ENCODE measurements at places on chromosomes 7 and 10. TPM values are rescaled to one million over a fixed set of nuclear protein-coding genes. Genes with fewer than 3 reads are reported as not detected.
A peak's percentile ranks its signal among the peaks of the same experiment; 100 is the strongest.

DNA sequence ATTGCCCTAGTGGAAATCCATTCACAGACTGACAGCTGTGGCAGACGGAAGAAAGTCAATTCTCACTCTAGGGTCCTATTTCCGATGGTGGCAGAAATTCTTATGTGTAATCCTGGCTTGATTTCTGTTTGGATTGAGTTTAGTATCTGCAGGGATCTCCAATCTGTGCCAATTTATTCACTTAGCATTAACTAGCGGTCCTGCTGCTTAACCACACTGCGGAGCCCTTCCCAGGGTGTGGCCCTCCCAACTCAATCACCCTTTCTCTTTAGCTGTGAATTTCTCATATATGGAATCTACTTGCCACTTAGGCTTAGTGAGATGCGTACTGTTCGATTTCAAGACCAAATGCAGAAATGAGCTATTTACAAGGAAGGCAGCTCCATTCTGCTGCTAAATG lies 215.7 kb downstream of the SFMBT2 start:
- DNase-seq: no peak
- H3K4me1 ChIP-seq: peaks cover 53% of the 10 kb centered on the region
- peak overlapping the region; percentile 99 for H3K27ac ChIP-seq
- H3K36me3 ChIP-seq: peaks cover 78% of the 10 kb centered on the region

MUC3A gene
- not detected for total RNA-seq

GRCh38 chr7:107254398-107254985 lies 85.7 kb downstream of the HBP1 start:
- DNase-seq: no peak
- H3K27ac ChIP-seq: no peak overlapping the region
- H3K27me3 ChIP-seq: no peaks in the 10 kb centered on the region
- no peaks in the 10 kb centered on the region for H3K4me1 ChIP-seq
- no peak overlapping the region for H3K4me3 ChIP-seq
- H3K36me3 ChIP-seq: peaks cover 5% of the 10 kb centered on the region

DNA sequence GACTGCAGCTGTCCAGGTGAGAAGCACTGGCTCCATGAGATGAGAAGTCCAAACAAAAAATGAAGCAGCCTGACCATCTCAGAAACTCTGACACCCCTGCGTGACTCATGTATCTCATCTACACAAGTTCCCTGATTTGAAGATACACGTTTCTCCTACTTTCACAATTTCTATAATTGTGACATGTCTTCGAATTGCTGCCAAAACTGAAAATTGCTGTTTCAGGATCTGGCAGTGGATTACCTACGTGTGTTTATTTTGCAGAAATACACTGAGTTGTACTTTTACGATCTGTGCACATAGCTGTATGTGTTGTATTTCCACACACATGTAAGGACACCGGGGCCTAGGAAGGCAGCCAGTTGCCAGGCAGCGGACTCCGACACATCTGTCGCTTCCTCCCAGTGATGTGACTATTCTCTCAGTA lies 53.2 kb downstream of the LARP4B start:
- DNase-seq: no peak
- no peaks in the 10 kb centered on the region for H3K27me3 ChIP-seq
- no peak overlapping the region for H3K27ac ChIP-seq
- H3K4me1 ChIP-seq: peaks cover 5% of the 10 kb centered on the region
- H3K4me3 ChIP-seq: no peak overlapping the region

- H3K4me3 ChIP-seq: peak overlapping the region; percentile 89
- H3K27me3 ChIP-seq: no peaks in the 10 kb centered on the region
- H3K27ac ChIP-seq: peak overlapping the region; percentile 76
- DNase-seq: peak; percentile 48
- H3K4me1 ChIP-seq: peaks cover 54% of the 10 kb centered on the region
These were observed 1.5 kb downstream of the DUSP5 start for GRCh38 chr10:110498982-110499795.

All from activated naive CD8-positive, alpha-beta T cell treated with anti-CD3 and anti-CD28 coated beads, Interleukin-2, amount 10 ng/mL, durations not matched to agents 7 days and 5 days (primary cell).